ENCODE measurements at places on chromosomes 3 and 15.

DNA sequence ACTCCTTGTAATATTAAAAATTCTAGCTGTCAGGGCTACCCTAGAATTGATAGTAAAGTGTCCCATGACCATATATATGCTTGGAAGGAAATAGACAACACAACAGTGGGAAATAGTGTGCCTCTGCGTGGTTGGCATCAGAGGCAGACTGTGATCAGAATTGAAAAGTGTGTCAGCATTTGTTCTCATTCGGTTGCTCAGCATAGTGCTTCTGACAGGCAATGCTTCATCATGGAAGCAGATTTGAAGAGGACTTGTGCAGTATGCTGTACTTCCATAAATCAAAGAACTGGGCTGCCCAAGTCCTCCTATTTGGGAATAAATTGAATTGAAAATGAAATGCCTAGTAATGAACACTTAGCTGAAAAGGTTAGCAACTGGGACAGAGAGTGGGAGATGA, 435.7 kb downstream of the DIPK2A start:
- DNase-seq: no peak

DNA sequence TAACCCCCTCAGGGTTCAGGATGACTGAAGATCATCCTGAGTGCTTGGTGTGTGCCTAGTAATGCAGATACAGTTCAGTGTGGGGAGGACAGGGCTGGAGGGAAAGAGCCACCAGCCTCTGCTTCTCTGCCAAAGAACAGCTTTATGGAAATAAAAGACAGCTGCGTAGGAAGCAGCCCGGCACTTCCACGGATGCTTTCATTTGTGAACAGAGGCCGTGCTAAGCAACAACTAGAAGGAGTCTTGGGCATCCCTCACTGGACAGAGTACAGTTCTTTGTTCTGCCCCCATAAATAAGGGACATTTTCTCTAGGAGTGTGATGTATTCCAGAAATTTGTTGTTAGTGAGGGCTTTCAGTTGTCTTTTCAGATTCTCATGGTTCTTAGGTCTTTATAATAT, 194.8 kb upstream of the RGMA start:
- DNase-seq: no peak

DNA sequence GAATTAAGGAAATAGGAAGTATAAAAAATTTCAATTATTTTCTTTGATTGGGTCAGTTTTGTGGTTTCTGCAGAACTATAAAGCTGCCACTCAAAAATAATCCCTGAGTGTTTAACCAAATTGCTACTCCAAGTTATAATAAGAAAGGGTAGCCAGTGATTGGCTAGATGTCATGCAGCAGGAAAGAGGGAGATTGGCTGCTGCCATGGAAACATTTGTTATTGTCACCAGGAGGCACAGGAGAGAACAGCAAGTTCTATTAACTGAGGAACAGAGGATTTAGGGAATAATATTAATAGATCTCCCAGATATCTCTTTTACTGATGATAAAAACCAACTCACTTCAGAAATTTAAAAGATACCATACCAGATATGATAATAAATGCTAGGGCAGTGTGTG, 42.6 kb downstream of the CLDN1 start:
- DNase-seq: no peak

- DNase-seq: no peak
Measured at GRCh38 chr3:67460841-67461510, 193.4 kb downstream of the SUCLG2 start.

DNA sequence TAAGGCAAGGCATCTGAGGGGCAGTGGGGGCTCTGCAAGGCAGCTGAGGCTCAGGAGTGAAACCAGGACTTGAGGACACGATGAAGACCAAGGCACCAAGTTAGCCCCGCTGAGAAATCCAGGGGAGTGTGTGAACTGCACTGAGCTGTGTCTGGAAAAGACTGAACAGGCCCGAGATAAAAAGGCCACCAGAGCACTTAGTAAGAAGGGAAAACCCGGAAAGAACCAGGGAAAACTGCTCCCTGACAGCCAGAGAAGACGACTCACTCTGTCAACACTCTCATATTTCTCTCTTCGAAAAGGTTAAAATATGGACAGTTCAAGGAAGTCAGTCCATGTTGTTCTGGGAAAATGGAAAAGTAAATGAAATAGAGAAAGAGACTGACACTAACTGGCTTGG, 109.0 kb downstream of the SEC22A start:
- no peak for DNase-seq

DNA sequence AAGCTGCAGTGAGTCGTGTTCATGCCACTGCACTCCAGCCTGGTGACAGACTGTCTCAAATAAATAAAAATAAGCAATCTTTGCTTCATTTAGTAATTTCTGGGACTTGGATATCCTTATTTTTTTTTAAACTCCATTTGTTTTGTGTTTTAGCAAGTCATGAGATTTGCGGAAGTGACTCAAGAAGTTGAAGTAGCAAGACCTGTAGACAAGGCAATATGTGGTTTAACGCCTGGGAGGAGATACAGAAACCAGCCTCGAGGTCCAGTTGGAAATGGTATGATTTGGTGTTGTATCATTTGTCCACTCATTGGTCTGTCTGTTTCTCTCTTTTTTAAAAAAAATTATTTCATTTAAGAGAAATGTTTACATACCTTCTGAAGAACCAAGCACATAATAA, 16.6 kb upstream of the RPLP1 start:
- DNase-seq: no peak

DNA sequence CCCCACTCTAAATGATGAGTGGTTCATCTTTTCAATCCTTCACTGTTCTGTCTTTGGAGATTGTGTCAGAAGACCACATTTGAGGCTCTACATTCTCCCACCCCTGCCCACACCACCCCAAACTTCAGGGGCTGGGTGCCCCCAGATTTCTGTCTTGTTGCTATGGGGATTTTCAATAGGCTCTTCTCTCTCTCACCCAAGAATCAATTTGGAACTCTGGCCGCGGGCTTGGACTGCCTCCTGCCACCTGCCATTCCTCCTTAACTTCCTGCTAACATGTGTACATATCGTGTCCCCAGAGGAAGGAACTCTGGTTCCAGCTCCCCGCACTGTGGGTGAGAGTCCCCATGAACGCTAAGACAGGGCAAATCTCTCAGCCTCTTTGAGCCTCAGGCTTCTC, 67.4 kb upstream of the LARS2 start:
- DNase-seq: no peak

GRCh38 chr15:58340176-58340575, 91.6 kb upstream of the LIPC start:
- no peak for DNase-seq

GRCh38 chr3:52069855-52070254, 13.5 kb upstream of the DUSP7 start:
- no peak for DNase-seq

- no peak for DNase-seq
Measured at GRCh38 chr3:88114878-88115549, 34.7 kb upstream of the C3orf38 start.

GRCh38 chr3:12569836-12570235, 12.9 kb downstream of the MKRN2 start:
- DNase-seq: no peak

- no peak for DNase-seq
Measured at GRCh38 chr15:101396484-101397261, 92.8 kb downstream of the PCSK6 start.

GRCh38 chr15:97947465-97948260, 12.8 kb upstream of the ARRDC4 start:
- no peak for DNase-seq

DNA sequence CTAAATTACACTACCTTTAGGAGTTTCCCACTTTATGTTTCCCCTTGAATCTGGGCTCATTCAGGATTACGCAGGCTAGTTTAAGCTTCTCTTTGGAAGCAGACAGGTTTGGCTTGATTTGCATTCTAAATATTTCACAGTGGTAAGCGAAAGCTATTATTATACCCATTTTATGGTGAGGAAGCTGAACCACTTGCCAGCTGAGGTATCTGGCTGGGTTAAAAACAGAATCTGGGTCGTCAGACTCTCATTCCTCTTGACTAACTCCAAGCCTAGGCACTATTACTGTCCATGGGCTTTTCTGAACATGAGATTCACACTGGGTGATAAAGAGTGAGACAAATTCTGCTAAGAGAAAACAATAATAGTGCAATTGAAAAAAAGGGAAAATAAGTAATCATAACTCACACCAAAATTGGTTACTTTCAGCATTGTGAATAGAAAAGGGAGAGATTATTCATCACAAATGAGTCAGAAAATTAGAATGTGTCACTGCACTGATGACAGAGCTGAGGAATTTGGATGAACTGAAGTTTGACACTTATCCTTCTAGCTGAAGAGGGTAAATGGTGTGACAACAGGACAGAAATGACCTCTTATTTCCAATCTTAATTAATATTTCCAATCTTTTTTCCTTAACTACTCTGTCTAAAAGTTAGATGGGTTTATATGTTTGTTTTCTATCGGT, 211.3 kb downstream of the TIGIT start:
- DNase-seq: no peak

GRCh38 chr15:34818526-34818925, 23.2 kb upstream of the ACTC1 start:
- no peak for DNase-seq

DNA sequence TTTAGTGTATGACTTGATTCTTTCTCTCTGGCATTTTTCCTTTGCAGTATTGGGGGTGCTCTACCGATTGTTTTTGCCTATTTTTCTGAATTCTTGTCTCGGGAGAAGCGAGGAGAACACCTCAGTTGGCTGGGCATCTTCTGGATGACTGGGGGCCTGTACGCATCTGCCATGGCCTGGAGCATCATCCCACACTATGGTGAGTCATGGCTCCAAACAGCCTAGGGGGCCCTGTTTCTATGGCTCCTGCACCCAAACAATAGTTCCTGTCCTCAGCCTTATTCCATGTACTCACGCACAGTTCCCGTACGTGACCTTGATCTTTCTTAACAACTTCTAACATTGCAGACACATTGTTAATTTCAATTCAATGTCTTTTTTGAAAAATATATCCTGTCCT, 152.3 kb downstream of the SV2B start:
- DNase-seq: no peak

GRCh38 chr15:52052066-52052935, 33.3 kb downstream of the MAPK6 start:
- no peak for DNase-seq

DNA sequence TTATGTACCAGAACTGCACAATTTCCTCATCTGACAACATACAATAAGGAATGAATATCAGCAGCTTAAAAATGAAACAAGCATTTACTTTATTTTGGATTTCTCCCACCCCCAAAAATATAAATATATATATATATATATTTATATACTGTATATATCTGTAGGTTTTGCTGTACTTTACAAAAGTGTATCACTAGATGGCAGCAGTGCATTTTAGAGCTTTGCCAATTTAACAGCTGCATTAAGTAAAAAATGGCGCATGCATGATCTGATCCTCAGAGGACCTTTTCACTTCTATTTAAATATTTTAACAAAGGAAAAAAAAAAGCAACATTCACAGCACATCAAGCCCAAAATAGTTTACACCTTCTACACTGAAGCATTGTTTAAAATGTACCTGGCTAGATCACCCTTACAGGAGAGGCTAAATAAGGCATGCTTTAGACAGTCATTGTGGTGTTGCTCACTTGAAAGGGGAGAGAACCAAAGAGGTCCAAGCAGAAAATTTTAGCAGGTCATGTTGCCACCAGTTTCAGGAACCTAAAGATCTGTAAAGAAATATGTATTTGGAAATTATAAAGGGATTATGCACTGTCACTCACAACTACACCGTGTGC, 72.6 kb downstream of the NPTN start:
- DNase-seq: peak; percentile 62

- no peak for DNase-seq
Measured at GRCh38 chr15:61275901-61276300, 46.8 kb upstream of the RORA start.

DNA sequence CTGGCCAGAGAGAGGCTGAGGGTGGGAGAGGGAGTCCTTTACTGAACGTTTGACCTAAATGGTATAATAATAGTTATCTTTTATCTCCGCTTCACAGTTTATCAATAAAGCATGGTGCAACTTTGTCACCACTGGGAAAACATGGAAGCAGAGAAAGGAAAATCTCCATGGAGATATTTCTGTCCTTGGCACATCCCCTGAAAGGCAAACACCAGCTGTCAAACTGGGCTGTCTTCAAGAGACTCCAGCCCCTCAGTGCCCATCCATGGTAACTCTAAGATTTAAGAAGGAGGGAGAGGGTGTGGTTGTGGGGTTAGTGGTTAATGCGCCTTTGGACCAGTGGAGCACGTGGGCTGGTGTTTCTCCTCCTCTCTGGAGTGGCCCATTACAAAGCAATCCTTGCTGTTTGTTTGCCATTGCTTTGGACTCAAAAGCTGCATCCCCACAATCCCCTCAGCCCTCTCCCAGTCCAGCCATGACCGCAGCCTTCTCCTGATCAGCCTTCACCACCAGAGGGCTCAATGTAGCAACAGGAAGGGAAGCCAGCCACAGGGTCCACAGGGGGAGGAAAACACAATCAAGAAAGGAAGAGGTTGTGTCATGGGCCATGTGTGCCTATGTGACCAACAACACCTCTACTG, 38.2 kb upstream of the FAM174B start:
- peak; percentile 33 for DNase-seq

GRCh38 chr15:88255484-88256278, 858 bp downstream of the NTRK3 start:
- peak; percentile 5 for DNase-seq

DNA sequence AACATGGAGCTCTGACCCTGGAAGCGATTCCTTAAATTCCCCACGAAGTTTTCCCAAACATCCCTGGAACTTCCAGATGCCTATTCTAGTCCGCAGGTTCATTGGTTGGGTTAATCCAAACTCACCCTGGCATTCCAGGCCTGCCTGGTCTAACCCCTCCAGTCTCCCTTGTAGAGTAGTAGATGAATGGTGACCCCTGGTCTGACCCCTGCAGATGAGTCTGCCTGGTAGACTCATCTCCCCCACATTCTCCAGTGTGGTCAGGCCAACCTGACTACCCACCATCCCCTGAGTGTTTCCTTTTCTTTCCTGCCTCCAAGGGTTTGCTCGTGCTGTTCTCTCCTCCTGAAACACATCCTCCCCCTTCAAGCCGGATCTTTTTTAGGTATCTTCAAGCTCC, 10.8 kb upstream of the HRH1 start:
- no peak for DNase-seq

GRCh38 chr3:19888428-19889152, 45.4 kb downstream of the EFHB start:
- DNase-seq: no peak

DNA sequence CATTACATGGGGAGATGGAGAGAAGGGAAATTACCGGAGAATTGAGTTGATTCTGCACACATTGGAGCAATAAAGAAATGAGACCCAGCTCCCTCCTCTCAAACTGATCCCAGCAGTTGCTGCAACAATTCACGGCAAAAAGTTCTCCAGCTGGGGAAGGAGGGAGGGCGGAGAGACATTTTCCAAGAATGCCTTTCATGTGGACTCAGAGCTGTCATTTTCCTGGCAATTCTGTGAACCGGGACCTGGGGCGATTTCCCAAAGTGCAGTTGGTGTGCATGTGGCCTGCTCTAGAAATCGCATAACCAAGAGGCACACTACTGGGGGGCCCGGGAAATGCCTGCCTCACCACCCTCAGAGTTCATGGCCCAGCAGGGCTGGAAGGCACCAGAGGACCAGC, 48.7 kb upstream of the IREB2 start:
- no peak for DNase-seq

DNA sequence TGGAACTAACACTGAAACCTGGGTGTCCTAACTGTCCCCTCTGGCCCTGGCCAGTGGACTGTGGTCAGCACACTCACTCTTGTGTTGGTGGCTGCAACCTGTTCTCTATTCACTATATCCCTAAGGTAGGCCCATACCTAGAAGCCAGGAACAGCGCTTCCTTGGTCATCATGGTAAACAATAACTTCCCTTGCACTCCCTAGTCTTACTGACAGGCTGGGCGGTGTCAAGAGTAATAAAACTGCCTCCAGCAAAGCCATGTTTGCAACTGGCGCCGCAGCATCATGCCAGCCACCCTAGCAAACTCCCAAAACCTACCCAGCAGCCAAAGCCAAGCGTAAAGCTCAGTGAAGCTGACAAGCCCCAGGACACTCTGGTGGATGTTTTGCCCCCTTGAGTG, 63.1 kb upstream of the TSEN2 start:
- no peak for DNase-seq

Measured in NCI-H460 (cell line).